ENCODE measurements at places on chromosomes 1 and 21.

DNA sequence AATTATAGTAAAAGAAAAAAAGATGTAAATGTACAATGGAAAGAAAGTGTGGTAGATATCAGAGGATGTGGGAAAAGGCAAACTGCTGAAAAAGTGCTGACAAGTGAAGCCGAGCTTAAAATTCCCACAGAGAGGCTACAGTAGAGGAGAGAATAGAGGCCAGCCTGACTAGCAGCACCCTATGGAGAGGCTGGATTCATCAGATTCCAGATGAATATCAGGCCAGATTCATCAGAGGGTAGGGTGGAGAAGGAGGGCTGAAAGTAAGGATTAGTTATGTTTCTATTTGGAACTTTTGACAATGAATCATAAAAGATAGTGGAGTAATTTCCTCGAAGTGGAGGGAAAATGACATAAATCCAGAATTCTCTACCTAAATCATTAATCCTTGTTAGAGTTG is 60.4 kb upstream of the NEK7 start:
- DNase-seq: no peak

DNA sequence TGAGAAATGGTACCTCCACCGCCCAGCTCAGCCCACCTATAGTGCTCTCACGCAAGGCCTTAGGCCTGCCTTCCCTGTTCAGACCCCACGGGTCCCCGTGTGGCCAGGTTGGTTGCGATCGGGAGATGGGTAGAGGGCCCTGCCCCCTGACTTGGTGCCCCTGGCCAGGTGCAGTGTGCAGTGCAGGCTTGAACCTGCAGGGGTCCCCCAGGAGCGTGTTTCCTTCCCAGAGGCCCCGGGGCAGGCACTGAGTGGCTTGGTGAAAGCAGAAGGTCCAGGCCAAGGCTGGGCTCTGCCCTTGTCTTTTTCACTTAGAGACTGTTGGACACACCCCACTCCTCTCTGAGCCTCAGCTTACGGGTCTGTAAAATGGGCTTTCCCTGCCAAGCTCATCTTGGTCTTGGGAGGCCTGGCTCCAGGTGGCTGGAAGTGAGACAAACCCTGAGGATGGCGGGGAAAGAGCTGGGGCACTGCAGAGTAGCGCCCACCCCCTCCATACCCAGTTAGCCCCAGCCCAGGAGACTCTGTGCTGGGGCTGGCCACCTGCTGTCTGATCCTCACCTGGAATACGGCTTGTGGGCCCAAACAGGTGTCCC is 9.3 kb upstream of the HES5 start:
- DNase-seq: no peak

GRCh38 chr1:217712925-217713597 is 81.9 kb downstream of the SPATA17 start:
- no peak for DNase-seq

DNA sequence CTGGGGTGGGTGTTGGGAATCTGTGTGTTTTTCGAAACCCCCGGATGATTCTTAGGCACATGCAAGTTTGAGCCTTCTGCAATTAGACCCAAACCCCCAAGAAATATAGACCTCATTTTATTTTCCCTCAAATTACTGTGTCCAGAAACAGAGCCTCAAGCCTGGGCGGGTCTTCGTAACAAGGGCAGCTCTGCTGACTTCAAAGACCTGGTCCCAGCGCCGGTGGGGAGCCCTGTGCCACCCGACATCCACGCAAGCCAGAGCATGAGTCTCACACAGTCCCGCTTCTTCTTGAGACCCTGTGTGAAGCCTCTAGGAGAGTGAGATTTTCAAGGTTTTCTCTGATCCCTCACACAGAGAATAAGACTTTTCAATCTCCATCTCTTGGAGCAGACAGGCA is 397.3 kb downstream of the RPS6KC1 start:
- DNase-seq: no peak

GRCh38 chr1:10236405-10237156 is 26.2 kb downstream of the KIF1B start:
- DNase-seq: no peak

DNA sequence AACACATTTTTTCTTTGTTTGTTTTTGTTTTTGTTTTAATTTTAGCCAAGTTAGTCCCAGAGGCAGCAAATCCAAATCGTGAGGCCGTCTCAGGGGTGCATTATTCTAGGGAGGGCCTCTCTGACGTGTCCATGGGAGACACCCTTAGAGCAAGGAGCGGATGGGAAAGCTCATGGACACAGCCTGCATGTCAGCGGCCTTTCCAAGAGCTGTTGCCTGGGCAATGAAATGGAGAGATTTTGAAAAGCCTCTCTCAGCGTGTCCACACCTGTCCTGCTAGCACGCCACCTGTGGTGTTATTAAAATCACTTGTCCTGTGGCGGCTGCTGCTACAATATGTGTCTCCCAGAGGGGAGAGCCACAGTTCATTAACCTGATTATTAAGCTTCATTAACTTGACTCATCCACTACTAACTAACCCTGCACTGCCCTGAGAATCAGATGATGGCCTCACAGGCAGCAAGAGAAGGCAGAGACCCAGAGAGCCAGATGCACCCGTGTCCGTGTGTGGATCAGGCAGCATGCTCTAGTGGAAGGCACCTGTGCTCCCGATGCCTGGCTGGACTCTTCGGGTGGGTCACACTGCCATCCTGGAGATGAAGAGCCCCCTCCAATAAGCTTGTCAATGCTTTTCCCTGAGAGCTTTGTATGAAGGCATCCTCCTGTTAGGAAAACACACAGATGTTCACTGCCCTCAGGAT is 133.3 kb downstream of the PGBD5 start:
- DNase-seq: peak; percentile 68

DNA sequence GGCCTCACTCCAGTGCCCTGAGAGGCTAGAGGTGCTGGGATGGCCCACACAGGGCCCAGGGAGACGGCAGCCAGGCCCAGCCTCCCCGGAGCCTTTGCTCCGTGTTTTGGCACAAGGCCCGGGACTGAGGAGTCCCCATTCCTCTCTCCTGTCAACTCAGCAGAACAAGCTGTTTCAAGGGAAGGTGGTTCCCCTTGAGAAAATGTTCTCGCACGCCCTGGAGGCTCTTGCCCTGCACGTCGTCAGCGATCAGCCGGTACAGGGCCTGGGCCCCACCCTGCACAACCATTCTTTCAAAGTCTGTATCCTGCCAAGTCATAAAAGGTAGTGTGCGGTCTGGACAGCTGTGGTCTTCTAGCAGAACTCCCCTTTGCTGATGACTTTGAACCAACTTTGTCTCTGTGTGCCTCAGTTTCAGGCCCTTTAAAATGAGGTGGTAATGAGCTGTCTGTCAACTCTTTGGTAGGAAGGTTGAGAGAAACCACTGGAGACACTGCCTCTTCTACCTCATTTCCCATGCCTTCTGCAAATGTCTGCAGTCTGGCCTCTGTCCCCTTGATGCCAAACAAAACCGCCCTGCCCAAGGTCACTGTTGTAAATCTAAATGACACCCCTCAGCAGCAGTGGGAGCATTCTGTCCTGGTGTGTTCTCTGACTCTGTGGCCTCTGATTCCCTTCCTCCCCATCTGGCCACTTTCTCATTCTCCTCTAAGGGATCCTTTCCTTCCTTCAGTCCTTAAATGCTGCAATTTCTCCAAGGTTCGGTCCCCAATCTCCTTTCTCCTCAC is 138.6 kb upstream of the JUN start:
- DNase-seq: no peak

GRCh38 chr1:199396456-199396855 is 631.1 kb upstream of the NR5A2 start:
- DNase-seq: no peak

DNA sequence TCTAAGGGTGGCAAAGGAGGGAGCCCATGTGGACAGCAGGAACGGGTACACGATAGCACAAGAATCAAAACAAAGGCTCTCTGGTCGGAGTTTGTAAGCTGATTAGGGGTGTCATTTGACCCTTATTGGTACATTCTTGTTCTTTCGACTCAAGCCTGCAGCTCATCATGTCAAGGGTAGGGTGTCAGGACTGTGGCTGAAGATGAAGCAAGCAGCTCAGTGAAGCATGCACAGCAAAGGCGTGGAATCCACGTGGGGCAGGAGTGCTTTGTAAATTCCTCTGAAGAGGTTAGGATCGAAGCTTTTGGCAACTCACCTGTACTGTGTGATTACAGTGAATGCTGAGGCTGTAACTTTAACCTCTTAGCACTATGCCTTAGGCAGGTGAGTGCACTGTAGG is 4.7 kb upstream of the ABCB10 start:
- peak; percentile 50 for DNase-seq

- DNase-seq: no peak
Observed at GRCh38 chr1:50343323-50343722, 79.9 kb downstream of the DMRTA2 start.

DNA sequence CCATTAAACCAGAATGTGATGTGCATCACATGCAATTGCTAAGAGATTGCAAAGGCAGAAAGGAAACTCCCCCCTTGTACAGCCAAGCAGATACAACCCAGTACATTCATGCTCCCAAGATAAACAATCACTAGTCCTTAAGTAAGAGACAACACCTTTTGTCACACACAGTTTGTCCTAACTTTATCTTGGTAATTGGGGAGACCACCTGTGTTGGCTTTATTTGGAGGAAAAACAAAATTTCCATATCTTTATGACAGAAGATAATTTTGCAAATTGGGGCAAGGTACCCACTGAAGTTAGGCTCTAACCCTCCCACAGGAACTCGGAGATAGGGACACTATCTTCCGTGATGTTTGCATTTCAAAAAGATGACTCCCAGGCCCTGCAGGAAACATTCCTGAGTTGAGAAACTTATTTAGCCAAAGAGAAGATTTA is 175.0 kb upstream of the TNR start:
- no peak for DNase-seq

DNA sequence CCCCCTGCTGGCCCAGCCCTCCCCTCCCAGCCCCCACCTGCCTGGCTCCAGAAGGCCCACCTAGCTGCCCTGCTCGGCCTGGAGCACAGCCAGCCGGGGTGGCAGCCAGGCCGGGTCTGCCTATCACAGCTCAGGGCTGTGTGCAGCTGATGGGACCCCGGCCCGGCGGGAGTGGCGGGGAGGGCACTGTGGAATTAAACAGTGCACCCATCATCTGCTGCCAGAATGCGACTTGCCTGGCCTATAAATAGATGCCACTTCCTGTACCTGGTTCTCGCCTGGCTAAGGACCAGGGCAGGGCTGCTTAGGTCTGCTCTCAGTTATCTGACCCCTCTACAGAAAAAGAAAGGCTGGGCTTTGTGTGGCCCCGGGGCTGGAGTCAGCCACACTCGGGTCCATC is 98.2 kb upstream of the VAMP3 start:
- no peak for DNase-seq

DNA sequence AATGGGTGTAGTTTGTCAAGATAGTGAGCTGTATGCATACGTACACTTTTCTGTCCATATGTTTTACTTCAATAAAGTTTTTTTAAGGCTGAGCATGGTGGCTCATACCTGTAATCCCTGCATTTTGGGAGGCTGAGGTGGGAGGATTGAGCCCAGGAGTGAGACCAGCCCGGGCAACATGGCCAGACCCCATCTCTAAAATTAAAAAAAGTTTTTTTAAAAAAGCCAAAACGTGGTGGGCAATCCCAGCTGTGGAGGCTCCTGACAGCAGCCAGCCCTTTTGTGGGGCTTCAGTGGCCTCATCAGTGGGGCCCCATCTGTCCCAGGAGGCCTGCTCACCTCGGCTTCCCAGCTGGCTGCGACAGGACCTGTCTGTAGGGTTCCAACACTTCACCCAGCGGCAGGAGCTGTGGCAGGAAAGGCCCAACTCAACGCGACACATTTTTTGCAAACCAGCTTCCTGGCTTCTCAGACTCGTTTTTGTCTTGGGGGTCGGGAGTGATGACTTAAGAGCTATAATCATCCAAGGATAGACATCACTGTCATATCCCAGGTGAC is 56.9 kb upstream of the LBR start:
- DNase-seq: no peak

DNA sequence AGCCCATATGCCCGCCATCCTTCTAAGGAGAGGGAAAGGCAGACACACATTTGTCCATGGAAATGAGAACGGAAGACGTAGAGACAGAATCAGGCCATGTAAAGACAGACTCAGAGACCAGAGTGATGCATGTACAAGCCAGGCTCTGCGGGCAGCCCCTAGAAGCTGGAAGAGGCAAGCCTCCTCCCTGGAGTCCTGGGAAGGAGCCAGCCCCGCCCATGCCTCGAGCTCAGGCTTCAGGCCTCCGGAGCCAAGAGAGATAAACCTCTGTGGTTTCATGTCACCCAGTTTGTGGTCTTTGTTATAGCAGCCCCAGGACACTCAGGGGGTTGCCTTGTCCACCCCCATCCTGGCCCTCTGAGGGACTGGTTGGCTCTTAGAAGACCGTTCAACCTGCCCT is 11.6 kb downstream of the PDE9A start:
- DNase-seq: no peak

GRCh38 chr1:113943028-113943811 is 14.1 kb downstream of the HIPK1 start:
- DNase-seq: no peak

GRCh38 chr1:235533476-235534168 is 29.4 kb upstream of the B3GALNT2 start:
- no peak for DNase-seq

Data from NCI-H524 (cell line).